ENCODE measurements at places on chromosomes 12 and 14.

GRCh38 chr12:31817120-31817519 is 88.3 kb upstream of the AMN1 start:
- H3K27me3 ChIP-seq: no peaks in the 10 kb centered on the region
- DNase-seq: no peak
- peaks cover 12% of the 10 kb centered on the region for H3K4me1 ChIP-seq
- H3K36me3 ChIP-seq: no peaks in the 10 kb centered on the region
- H3K4me3 ChIP-seq: no peak overlapping the region

DNA sequence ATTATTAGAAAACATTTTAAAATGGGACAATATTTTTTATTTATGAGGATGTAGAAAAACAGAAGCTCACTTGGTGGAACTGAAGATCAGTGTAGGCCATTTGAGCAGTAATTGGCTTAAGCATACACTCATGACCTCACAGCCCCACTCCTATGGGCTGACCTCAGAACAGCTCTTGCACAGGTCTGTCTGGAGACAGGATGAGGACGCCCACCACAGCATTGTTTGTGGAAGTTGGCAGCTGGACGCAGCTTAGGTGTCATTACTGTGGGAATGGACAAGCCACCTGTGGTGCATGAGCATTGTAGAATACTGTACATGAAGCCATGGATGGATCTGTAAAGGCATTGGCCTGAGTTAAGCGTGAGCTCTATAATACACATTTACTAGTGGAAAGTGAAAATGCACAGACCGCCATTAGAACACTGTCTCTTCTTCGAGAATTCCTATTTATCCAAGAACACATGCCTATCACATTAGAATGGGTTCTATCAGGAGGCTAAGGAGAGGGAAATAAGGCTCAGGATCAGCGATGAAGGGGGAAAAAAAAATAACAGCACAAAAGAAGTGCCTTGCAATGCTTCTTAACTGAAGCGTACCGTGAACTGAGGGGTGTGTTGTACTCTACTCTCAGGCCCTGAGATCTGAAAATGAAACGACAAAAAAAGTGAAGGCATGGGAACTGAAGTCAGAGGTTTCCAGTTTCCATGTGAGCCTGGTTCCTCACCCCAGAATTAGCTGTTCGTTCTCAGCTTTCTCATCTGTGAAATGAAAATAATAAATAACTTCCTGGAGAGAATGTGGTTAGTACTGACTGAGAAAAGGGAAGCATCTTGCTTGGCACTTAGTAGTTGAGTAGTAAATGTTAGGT is 33.6 kb downstream of the KCNA1 start:
- no peak overlapping the region for H3K27ac ChIP-seq
- H3K36me3 ChIP-seq: no peaks in the 10 kb centered on the region
- DNase-seq: no peak
- H3K4me1 ChIP-seq: no peaks in the 10 kb centered on the region

DNA sequence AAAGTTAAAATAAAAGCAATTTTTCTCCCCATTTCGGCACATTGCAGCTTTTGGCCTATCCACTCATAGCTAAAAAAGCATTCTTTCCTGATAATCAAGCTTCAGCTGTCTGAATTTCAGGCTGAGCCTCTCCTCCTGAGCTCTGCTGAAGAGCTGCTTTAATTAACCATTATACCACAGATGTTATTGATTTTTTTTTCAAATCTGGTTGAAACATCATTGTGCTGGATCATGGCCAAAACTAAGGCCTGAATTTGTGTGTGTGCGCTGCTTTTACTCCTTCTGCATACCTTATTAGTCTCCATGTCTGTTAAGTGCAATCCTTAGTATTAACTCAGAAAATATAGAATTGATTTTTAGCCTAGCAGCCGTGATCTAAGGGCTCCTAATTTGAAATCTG is 52.3 kb downstream of the MBIP start:
- no peak overlapping the region for H3K4me3 ChIP-seq
- no peaks in the 10 kb centered on the region for H3K36me3 ChIP-seq
- no peak overlapping the region for H3K27ac ChIP-seq
- DNase-seq: no peak

DNA sequence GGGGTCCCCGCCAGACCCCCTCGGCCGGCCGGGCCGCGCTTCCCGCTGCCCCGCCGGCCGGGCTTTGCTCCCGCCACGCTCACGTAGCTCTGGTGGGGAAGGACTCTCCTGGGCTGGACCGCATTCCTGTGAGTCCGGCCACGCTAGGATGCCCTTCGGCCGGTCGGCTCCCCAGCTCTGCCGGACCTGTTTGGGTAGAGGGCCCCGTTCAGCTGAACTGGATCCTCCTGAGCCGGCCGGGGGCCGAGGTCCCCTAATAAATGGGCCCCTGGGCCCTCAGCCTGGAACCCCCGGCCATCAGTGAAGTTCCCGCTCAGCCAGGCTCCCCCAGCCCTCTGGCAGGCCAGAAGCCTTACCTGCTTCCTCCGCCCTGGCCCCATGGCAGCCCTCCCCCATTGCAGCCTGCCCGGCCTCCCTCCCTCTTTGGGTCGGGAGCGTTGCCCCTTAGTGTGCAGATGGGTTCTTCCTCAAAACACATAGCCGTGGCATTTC is 593 bp downstream of the UNC119B start:
- H3K4me1 ChIP-seq: peaks cover 25% of the 10 kb centered on the region
- DNase-seq: peak; percentile 54
- H3K36me3 ChIP-seq: no peaks in the 10 kb centered on the region
- peak overlapping the region; percentile 71 for H3K4me3 ChIP-seq

DNA sequence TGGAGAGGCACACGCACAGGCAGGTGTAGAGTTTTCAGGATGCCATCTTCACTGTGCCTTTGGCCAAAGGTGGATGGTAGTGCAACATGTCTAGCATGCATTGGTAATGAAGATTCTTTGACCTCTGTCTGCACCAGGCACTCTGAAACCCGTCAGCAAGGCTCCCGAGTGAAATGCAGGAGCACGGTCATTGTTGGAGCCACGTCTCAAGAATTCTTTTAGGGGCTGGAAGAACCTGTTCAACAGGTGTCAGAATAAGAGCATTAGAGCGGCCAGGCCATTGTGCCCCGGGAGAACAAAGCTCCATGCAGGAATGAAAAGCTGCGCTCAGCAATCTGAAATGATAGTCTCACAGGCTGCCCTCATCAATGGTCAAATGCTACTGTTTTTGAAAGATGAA is 40.2 kb upstream of the DICER1 start:
- no peak overlapping the region for H3K4me3 ChIP-seq
- no peaks in the 10 kb centered on the region for H3K27me3 ChIP-seq
- no peaks in the 10 kb centered on the region for H3K36me3 ChIP-seq
- H3K4me1 ChIP-seq: no peaks in the 10 kb centered on the region

DNA sequence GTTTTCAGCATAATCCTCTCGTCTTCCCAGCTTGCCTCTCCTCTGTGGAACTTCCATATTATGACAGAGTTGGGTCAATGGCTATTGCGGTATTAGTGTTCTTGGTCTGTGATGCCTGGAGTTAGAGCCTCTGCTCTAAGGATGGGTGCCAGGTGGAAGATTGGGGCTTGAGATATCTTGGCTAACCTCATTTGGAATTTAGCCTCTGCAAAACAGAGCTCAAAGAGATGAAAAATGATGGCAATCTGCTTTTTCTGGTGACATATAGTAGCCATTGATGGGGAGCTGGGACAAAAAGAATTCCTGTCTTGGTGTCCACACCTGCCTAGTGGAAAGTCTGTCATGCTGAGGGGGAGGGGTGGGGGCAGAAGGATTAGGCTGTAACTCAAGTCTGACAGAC is 152.1 kb downstream of the RPL10L start:
- no peak for DNase-seq
- no peaks in the 10 kb centered on the region for H3K27me3 ChIP-seq
- H3K36me3 ChIP-seq: no peaks in the 10 kb centered on the region
- H3K27ac ChIP-seq: no peak overlapping the region
- H3K4me1 ChIP-seq: no peaks in the 10 kb centered on the region

DNA sequence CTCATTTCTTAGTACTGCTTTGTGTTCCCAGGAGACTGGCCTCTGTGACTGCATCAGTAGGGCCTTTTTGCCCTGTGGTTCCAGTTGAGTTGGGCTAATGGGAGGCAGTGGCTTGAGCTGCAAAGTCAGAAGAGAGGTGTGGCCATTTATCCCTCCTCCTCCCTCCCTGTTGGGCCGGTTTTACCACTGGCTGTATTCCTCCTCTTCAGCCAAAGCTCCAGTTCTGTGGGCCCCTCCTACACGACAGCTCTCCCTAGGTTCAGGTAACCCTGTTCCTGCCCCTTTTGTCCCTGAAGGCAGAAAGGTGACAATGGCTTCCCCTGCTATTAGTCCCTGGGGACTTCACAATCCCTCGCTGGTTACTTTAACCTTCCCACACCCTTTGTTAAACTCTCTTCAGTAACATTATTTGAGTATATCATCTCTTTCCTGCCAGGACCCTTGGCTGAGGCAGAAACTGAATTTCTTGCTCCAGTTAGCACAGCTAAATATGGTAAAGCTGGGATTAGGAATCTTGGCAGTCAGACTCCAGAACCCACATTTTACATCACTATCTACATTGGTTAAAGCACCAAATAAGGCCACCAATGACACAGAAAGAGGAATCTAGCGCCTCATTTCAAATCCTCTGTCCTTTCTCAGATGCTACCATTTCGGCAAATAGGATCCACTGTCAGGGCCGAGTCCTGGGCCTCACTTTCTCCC is 121.9 kb upstream of the SLC35F4 start:
- H3K27ac ChIP-seq: no peak overlapping the region
- no peak for DNase-seq
- H3K4me3 ChIP-seq: no peak overlapping the region
- no peaks in the 10 kb centered on the region for H3K4me1 ChIP-seq
- H3K27me3 ChIP-seq: no peaks in the 10 kb centered on the region

- no peak for DNase-seq
- H3K27me3 ChIP-seq: no peaks in the 10 kb centered on the region
- H3K4me3 ChIP-seq: no peak overlapping the region
- H3K4me1 ChIP-seq: no peaks in the 10 kb centered on the region
- no peaks in the 10 kb centered on the region for H3K36me3 ChIP-seq
Observed at GRCh38 chr12:11075642-11076041, 13.5 kb upstream of the TAS2R46 start.

DNA sequence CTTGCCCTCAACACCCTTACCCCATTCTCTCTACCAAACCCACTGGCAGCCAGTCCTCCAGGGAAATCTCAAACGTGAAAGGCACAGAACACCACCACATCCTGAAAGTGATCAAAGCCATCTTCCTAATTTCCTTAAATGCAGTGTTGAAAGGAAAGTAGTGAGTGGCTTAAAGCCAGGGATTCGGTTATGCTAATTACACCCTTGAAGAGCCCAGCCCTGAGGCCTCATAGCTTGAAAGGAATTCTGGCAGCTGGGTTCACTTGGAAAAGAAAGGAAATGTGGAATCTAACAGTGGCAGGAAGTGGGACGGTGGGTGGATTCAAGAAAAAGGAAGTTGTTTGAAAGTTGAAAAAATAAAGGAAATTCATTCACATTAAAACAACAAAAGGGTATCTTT is 73.0 kb upstream of the FICD start:
- no peak overlapping the region for H3K4me3 ChIP-seq
- no peaks in the 10 kb centered on the region for H3K4me1 ChIP-seq
- H3K27ac ChIP-seq: no peak overlapping the region
- DNase-seq: no peak
- no peaks in the 10 kb centered on the region for H3K27me3 ChIP-seq

- H3K27me3 ChIP-seq: no peaks in the 10 kb centered on the region
- no peak for DNase-seq
- no peak overlapping the region for H3K4me3 ChIP-seq
- H3K36me3 ChIP-seq: no peaks in the 10 kb centered on the region
Observed at GRCh38 chr14:57136669-57137328, 131.9 kb downstream of the EXOC5 start.

DNA sequence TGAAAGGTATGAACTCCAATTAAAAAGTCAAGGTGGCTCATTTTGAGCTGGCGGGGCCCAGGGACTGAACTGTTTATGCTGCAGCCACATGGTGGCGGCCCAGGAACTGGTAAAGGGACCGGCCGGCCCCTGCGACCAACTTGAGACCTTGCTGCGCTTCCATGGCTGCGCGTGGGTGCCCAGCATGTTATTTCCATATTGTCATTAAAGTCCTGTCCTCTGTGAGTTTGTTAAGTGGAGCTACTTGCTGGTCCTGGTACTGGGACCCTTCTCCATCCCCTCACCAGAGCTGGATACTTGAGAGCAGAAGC is 62.3 kb downstream of the BEGAIN start:
- no peak overlapping the region for H3K4me3 ChIP-seq
- peaks cover 8% of the 10 kb centered on the region for H3K36me3 ChIP-seq
- H3K27ac ChIP-seq: no peak overlapping the region
- no peaks in the 10 kb centered on the region for H3K4me1 ChIP-seq

DNA sequence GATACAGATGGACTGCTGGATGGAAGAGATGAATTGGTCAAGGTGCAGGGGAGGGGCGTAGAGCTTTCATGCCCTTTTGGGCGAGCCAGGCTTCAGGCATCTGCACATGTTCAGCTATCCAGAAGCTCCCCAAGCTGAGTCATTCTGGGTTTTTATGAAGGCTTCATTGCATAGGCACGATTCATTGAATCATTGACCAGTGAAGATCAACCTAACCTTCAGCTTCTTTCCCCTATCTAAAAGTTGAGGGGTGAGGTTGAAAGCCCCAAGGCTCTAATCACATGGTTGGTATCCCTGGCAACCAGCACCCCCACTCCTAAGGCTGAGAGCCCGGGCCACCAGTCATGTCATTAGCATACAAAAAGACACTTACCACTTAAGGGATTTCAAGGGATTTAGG is 36.3 kb downstream of the RPS29 start:
- H3K36me3 ChIP-seq: no peaks in the 10 kb centered on the region
- DNase-seq: no peak
- H3K27ac ChIP-seq: no peak overlapping the region
- no peaks in the 10 kb centered on the region for H3K4me1 ChIP-seq
- H3K4me3 ChIP-seq: no peak overlapping the region
- no peaks in the 10 kb centered on the region for H3K27me3 ChIP-seq

DNA sequence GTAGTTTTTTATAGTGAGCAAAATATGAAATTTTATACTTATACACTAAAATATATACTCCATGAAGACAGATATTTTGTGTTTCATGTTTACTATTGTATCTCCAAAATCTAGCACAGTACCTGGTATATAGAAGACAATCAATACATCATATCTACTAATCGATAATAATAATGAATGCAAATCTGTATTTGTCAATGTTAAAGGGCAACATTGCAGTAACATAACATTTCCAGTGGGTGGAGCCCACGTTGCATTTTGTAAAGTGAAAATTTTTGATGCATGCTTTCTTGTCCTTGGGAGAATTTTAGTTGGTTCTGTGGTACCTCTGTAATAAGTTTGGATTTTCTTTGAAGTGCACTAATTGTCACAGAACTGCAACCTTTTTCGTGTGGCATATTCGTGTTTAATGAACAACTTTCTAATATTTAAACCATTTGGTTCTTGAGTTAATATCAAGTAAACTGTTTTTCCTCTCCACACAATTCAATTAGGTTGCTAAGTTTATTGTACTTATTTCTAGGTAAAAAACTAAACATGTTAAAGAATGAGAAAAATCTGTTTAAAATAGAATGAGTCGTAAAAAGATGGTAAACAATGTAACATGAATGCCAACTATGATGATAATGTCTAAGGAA is 47.4 kb downstream of the AVPR1A start:
- no peaks in the 10 kb centered on the region for H3K27me3 ChIP-seq
- no peaks in the 10 kb centered on the region for H3K36me3 ChIP-seq
- H3K4me3 ChIP-seq: no peak overlapping the region
- DNase-seq: no peak
- no peak overlapping the region for H3K27ac ChIP-seq
- H3K4me1 ChIP-seq: no peaks in the 10 kb centered on the region

Data from CD8-positive, alpha-beta memory T cell (primary cell).